ENCODE measurements at places on chromosomes 2 and 18.

DNA sequence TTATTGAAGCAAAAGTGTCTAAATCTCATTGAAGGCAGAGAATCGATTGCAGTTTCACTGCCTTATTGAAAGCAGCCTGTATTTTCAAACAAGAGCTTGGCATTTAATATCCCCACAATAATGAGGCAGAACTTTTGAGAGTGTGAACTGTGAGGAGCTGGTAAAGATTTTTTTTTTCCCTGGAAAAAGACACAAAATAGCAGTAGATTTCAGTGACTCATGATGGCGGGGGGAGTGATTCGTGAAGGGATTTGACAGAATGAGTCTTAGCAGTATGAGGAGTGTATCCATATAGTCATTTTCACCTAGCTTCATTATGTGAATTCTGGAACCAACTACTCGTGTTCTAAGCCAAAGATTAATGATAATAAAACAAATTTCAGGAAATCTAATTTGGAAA, 242.9 kb downstream of the ARL6IP6 start:
- no peak for DNase-seq

- no peak for DNase-seq
Measured at GRCh38 chr2:230016844-230017243, 51.9 kb downstream of the SLC16A14 start.

DNA sequence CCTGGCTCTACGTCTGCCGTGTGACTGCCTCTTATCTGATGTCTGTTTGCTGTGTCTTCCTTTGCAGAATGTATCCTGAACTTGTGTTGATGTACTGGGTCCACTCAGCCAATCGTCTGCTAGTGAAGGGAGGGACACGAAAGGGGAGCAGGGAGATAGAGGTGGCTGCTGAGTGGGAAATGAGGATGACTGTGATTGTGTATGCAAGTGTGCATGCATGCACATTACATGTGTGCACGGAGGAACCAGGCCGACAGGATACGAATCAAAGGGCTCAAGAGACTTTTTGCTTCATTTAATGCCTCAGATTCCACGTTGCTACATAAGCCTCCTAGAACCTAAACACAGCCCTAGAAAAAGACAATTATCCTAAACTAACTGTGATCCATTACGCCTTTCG, 111.2 kb downstream of the TFCP2L1 start:
- DNase-seq = no peak

DNA sequence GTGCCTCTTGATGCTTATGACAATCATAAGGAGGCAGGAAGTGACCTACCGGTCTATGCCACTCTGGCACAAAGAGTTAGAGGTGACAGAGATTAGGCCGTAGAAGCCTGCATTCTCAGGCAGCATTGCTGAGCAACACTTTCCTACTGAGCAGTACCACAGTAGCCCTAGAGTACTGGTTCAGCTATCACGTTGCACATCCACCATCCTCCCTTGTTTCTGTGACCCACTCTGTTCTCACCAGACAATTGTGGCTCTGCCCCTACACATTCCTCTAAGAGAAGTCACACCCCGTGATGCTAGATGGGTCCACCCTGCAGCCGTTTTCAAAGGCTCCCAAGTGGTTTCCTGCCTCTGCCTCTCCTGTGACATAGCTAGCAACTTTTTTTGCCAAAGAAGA, 22.6 kb upstream of the SUCLG1 start:
- no peak for DNase-seq

GRCh38 chr2:28801726-28802125, 8.9 kb upstream of the SPDYA start:
- no peak for DNase-seq

DNA sequence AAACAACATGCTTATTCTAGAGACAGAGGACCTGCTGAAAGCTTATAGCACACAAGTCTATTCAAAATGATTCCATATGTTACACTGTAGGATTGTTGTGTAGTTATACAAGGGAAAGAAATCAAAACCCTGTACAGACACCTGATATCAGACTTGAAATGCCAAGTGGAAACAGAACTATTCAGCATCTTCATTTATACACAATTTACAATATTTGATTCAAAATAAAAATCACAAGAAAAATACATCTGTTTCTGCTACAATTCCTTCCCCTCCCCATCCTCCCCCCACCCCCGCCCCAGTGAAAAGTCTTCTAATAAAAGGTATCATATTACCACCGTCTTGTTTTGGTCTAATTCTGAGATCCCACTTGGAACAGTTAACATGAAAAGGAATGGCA, 37.5 kb upstream of the NFU1 start:
- no peak for DNase-seq

DNA sequence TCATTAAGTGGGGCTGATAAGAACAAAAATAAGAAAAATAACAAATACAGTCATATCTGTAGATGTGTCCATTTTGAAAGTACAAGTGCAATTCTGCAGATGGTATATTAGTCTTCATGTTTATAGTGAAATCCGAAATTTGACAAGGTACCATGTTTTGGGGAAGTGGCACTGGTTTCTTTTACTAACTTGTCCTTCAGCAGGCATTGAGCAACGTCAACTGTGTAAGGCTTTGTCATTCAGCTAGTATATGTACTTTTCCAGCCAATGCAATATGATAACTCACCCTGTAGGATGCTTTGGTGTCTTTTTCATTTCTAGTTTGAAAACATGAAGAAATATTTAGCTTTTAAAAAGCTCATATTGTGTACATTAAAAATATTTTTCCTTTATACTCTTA, 139.9 kb downstream of the MCFD2 start:
- no peak for DNase-seq

- DNase-seq = no peak
Measured at GRCh38 chr2:37652199-37652640, 19.2 kb downstream of the CDC42EP3 start.

DNA sequence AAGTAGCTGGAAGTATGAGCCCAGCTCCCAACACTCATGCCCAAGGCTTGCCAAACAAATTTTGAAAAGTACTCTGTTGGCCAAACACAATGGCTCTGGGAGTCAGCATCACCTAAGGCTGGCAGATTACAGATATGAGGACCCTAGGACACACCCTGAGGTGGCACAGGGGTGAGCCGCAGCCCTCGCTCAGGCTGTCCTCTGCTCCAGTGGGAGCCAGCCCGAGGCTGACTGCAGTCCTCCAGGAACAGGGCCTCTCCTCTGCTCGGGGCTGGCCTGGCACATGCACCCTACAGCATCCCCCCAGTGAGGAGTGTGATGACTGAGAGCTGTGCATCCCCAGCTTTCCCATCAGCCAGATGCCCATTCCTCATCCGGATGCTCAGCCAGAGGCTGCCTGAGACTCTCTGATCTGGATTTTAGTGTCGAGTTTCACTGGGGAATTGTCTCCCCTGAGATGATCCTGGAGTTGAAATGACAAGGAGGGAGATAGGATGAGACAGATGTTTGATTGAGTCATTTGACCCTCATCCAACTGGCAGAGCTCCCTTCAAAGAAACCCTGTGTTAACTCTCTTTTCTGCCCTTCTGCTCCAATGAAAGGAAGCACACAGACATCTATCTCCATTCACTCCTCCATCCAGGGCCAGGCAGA, 269.3 kb upstream of the NCKAP5 start:
- DNase-seq = no peak

DNA sequence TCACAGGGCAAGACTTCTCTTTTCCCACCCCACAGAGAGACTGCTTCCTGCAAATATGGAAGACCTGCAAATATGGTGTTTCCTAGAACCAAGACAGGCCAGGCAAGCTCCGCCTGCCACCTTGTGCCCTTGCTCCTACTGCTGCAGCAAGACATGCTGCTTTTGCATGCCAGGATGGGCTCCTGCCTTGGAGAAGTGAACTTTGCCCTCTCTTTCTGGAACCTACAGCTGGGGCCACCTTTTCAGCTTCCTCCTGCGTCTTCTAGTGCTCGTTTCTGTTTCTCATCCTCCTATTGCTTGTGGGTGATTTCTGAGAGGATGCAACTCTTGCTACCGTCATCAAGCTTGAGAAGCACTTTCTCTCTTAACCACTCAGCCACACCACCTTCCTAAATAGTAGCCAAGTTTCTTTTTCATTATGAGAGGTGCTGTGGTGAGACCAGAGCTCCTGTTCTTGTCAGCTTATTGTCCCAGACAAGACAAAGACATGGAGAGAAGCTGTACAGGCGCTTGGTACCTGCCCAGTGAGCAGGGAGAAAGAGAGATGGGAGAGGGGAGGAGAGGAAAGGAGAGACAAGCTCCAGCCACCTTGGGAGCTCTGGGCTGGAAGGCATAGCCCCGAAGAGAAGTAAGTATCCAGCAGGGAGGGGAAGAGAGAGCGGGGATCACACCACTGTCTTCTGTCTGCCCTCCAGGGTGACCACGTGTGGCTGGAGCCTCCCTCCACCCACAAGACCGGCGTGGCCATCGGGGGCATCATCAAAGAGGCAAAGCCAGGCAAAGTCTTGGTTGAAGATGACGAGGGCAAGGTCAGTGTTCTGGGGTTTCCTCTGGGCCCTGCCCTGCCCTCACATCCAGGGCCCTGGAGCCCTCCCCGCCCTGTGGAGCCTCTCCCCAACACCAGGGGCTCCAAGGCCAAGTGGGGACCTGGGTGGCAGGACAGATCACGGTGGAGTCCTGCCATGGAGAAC, 28.3 kb downstream of the MYO7B start:
- DNase-seq = no peak

GRCh38 chr2:20723543-20723942, 56.6 kb downstream of the GDF7 start:
- DNase-seq = no peak

- peak; percentile 25 for DNase-seq
Measured at GRCh38 chr2:3651691-3652648, 6.0 kb upstream of the ALLC start.

DNA sequence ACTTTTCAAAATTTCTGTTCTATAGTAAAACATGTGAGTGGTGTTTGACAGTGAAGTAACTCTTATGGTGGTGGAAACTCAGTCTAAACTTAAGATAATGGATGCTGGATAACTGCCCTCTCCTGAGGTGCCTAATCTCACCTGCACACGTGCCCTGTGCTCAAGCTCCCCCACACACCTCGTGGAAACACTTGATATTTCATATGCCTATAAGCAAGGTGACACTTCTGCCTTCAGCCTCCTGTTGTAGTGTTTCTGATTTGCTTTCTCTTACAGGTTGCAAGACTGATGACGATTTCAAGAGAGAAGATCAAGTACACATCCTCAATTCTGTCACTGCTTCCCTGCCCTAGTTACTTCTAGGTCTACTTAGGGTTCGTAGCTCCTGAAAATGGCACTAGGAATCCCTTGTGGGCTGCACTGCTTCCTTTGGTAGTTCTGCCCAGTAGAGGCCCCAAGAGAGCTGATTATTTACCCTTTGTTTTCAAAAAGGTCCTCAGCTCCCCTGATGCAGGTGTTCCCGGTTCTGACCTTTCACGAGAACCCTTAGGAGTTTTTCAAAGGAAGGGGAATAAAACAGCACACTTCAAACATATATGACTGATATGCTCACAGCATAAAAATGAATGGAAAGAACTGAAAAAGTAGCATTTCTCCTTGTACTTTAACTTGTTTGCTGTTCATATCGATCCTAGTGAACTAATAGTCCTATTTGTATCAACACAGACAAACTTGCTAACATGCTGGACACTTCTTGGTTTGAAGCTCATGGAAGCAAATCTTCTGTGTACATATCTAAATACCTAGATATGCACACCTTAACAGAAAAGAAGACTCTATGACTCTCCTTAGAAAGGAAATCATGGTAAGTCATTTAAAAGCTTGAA, 6.7 kb downstream of the CAVIN2 start:
- no peak for DNase-seq

DNA sequence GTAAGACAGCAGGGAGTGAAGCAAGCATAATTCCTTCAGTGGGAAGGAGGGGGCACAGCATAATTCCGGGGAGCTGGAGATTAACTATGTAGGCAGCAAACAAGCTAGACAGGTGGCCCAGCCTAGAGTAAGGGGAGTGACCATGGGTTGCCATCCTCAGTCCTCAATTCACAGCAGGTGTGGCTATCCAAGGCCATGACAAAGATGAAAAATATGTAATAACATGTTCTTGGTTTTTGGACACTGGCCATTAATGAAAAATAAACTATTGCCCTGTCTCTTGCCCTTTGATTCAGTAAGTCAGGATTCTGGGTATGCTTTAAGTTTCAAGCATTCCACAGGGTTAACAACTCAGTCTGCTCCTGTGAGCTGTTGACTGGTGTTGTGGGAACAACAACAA, 65.0 kb downstream of the CYP1B1 start:
- no peak for DNase-seq

DNA sequence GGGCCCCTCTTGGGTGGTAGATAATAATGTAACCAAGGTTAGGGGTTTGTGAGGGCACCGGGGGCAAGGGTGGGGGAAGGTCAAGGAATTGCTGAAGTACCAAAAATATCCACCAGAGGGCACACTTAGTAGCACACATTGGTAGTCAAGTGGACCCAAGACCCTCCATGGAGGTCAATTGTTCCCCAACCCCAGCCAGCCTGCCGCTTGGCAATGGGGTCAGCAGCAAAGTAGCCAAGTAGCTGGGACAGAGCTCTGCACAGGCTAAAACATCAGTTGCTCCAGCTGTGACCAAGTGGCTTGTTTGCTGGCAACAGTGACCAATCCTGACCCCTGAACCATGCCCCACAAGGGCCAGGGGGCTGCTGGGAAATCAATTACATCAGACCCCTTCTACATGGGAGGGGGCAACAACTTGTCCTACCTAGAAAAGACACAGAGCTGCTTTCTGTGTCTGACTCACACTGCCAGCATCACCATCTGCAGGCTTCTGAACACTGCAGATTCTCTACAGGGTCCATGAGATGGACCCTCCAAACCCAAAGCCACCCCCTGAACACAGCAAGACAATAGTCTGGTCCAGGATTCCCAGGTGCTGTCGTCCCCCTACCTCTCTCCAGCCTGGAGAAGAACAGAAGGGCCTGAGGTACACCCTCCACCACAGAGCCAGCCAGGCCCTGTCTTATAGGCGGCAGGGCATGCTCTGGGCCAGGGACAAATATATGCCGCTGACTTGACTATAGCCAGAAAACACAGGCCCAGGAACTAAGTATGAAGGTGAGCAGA, 76.0 kb downstream of the EMX1 start:
- DNase-seq = peak; percentile 19

DNA sequence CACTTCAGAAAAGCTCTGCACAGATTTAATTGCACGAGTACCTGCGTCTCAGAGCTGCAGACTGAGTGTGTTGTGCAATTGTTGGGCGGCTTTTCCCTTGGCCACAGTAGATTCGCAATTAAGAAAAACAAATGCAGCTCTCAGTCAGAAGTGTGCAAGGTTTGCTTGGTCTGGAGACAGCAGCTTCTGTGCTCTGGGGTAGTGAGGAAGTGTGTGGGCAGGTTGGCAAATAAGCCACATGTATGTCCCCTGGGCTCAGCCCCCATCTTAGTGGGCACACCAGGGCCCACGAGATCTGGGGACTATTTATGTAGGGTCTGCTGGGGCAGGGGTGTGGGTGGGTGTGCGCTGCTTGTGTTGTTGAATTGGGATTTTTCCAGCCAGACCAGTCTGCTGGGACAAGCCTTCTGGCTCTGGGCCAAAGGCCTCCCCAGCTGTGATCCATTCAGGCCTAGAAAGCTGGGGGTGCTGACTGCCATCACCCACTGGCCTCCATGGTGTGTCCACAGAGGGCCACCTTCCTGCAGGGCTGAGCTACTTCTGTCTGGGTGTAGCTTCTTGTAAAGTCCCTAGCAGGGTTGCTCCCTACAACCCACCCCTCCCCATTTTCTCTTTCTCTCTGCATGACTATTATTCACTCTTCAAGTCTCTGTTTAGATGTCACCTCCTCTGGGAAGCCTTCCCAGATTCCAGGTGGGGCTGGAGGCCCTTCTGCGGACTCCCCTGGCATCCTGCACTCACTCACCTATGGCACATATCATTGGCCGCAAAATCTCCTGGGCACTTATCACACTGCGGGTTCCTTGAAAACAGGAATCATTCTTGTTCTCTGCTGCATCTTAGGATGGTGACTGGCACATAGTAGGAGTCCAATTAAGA, 67.8 kb downstream of the ODC1 start:
- DNase-seq = no peak

- no peak for DNase-seq
Measured at GRCh38 chr2:235966932-235967757, 201.0 kb downstream of the GBX2 start.
